ENCODE measurements at places on chromosomes 7 and 10. TPM values are rescaled to one million over a fixed set of nuclear protein-coding genes. Genes with fewer than 3 reads are reported as not detected.

The ADAM12 gene
- under 0.01 TPM for total RNA-seq

The DNAH11 gene
- 0.99 TPM for total RNA-seq

The UPK3B gene
- total RNA-seq: 2.3 TPM

The PIK3AP1 gene
- total RNA-seq: 28.0 TPM

The TRIM50 gene
- 16.2 TPM for total RNA-seq

The PIP gene
- not detected for total RNA-seq

The OR2A5 gene
- not detected for total RNA-seq

The ACHE gene
- 7.3 TPM for total RNA-seq
